ENCODE measurements at places on chromosomes 2 and 18.

DNA sequence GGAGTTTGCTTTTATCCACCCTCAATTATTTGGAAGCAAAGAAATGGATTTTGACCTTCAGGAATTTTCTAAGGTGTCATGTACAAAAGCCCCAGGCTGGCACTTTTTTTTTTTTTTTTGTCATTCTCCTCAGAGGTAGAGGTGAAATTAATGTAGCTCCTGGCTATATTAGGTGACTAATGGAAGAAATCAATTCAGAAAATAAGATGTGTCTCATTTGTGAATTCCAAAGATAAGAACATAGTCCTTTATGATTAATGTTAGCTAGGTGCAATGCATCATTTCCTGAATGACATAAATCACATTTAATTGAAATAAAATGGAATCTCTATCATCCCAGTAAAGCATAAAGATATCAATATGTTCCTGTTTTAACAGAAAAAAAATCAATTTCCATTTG is 477.6 kb downstream of the FBXO15 start:
- no peak for DNase-seq

GRCh38 chr2:62305421-62306176 is 109.7 kb downstream of the B3GNT2 start:
- DNase-seq = no peak

GRCh38 chr18:48676346-48676745 is 137.5 kb downstream of the CTIF start:
- DNase-seq = no peak

DNA sequence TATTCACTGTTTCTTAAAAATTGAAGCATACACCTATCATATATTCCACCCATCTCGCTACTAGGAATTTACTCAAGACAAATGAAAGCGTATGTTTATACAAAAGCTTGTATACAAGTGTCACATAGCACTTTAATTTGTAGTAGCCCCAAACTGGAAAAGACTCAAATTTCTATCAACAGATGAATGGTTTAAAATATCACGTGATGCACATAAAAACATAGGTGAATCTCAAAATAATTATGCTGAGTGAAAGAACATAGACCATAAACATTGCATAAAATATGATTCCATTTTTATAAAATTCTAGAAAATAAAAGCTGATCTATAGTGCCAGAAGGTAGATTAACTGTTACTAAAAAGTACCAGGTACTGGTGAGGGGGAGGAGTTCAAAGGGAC is 392.9 kb upstream of the LRATD1 start:
- DNase-seq = no peak

DNA sequence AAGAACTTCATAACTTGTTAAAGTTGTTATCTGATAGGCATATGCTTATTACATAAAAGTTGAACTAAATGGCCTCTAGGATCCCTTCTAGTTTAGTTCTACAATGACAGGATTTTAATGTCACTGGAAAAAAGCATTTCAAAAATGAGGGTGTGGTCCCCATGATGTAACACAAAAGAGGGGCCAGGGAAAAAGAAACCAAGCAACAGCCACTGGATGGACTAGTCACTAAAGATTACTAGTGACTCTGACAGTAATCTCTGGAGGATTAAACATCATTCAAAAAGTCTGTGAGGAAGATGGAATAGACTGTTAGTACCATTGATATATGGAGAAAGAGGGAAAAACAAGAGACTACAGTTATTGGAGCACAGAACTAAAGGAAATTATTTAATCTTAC is 22.6 kb downstream of the SEPTIN10 start:
- DNase-seq = no peak

- DNase-seq = no peak
Observed at GRCh38 chr2:179260224-179260623, 4.4 kb downstream of the SESTD1 start.

- no peak for DNase-seq
Observed at GRCh38 chr18:46294318-46294717, 190.1 kb downstream of the HAUS1 start.

- no peak for DNase-seq
Observed at GRCh38 chr2:217271813-217272212, 411.9 kb upstream of the TNP1 start.

DNA sequence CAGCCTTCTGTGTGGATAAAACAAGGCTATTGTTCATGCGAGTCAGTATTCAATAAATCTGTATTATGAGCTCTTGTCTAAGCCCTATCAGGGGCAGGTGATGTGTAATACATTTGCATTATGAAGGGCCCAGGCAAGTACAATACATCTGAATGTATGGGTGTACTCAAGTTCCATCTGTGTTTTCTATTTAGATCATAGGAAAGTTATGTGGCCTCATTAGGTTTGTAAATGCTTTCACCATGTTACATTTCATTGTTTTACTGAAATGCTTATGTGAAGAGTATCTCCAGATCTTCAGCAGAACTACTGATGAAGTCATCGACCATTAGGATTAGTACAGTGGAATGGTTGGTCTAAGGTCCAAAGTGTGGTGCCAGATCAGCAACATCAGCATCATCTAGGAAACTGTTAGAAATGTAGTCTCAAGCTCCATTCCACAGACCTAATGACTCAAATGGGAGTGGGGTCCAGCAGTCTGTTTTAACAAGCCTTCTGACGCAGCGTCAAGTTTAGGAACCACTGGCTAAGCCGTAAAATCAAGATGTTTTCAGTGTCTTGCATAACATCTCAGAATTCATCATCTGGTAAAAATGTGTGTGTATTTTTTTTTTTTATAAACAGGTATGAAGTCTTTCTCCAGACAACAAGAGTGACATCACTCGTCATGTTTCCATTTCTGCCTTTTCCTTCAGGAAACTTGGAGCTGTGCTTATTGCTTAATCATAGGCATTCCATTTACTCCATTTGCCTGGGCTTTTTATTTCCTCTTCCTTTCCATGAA is 80.5 kb downstream of the LYPD6 start:
- no peak for DNase-seq

DNA sequence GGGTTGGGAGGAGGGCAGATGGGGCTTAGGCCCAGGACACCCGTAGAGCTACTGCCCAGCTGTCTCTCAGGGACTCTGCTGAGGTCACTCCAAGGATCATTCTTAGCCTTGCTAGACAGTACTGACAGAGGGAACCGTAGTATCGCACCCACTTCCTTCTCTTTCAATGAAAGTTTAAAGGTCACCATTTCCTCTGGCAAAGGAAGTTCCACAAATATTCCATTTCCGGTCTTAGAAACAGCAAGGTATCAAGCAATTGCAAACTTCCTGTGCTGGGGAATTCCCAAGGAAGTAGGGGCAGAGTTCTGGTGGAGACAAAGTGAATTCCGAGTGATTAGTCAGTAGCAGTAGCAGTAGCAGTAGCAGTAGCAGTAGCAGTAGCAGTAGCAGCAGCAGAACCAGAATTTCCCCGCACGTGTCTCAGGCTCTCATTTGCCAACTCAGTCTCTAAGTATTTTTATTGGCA is 24.7 kb downstream of the IL1B start:
- no peak for DNase-seq

- no peak for DNase-seq
Observed at GRCh38 chr18:56286775-56287325, 351.5 kb downstream of the TXNL1 start.

GRCh38 chr2:68390114-68390513 is 25.0 kb downstream of the PLEK start:
- no peak for DNase-seq

- no peak for DNase-seq
Observed at GRCh38 chr2:237588044-237588696, 2.4 kb downstream of the RAB17 start.

GRCh38 chr18:57209713-57210106 is 62.8 kb downstream of the BOD1L2 start:
- DNase-seq = no peak

DNA sequence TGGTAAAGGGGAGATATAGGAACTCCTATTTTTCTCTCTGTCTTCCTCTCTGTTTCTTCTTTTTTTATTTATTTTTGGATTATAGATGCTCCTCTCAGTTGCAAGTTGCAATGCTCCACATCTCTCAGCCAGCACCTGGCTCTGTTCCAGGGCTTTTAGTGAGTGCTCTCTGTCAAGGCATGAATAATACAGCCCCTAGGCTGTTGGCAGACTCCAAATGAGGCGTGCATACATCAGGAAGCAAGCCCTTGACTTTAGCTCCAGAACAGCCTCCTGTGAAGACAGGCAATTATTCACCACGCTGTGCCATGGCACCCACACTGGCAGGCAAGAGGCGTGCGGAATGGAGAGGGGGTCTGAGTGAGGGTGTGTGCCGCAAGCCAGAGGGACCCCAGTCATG is 228.1 kb upstream of the PXDN start:
- DNase-seq = no peak

DNA sequence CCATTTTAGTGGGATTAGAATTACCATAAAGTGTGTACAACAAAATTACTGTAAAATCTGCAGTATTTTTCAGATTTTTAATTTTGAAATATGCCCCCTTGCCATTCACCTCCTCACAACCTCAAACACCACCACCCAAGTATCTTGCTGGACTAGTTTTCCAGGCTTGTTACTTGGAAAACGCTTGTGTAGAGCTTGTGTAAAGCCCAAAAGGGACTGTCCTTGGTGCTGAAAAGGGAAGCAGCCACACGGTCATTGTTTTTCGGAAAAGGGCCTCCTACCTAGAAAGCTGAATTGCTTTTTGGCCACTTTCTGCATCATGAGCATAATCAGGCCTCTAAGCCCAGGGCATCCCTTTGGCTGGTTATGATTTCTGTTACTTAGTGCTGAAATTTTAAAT is 563.4 kb downstream of the LRRTM4 start:
- no peak for DNase-seq

DNA sequence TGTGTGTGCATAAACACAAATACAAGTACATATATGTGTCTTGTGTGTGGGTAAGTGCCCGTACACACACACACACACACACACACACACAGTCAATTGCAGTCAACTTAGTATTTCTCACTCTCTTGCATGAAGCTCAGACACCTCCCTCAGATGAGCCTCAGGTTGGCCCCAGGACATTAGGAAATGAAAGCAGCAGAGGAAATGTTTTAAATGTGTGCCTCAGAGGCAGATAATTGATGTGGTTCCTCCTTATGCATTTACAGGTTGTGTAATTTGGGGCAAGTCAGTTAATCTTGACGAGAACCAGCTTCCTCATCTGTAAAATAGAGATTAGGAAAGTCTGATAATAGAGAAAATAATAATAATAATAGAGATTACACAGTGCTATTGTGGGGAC is 814.0 kb upstream of the ID2 start:
- DNase-seq = no peak

GRCh38 chr2:183371545-183371944 is 247.3 kb downstream of the NUP35 start:
- DNase-seq = no peak

GRCh38 chr18:34207344-34207851 is 17.3 kb downstream of the NOL4 start:
- DNase-seq = no peak

- DNase-seq = no peak
Observed at GRCh38 chr2:132595693-132596092, 74.3 kb downstream of the LYPD1 start.

DNA sequence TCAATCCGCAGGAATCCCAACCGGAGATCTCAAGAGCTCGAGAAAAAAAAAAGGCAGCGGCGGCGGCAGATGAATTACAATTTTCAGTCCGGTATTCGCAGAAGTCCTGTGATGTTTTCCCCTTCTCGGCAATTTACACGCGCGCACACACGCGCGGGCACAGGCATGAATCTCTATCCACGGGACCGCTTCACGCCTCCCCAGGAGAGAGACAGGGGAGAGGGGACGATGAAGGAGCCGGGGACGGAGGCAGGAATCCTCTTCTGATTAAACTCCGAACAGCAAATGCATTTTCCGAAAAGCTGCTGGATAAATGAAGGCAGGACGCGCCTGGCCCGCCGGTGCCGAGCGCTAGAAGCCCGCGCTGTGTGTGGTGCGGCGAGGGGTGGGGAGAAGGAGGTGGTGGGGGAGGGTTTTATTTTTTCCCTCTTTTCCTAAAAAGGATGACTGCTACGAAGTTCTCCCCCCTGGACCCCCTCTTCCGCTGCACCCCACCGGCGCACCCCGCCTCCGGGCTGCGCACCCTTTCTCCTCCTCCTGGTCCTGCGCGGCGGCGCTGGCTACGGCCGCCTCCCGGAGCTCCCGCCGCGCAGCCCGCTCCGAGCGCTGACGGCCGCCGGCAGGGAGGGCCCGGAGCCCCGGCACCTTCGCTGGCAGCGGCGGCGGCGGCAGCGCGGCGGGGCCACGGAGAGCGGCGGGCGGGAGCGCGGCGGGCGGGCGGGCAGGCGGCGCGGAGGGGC is at the start of gene BCL2:
BCL2 (minus strand) TSS at position 387 of the 740 bp plus-strand sequence.
- DNase-seq = no peak

DNA sequence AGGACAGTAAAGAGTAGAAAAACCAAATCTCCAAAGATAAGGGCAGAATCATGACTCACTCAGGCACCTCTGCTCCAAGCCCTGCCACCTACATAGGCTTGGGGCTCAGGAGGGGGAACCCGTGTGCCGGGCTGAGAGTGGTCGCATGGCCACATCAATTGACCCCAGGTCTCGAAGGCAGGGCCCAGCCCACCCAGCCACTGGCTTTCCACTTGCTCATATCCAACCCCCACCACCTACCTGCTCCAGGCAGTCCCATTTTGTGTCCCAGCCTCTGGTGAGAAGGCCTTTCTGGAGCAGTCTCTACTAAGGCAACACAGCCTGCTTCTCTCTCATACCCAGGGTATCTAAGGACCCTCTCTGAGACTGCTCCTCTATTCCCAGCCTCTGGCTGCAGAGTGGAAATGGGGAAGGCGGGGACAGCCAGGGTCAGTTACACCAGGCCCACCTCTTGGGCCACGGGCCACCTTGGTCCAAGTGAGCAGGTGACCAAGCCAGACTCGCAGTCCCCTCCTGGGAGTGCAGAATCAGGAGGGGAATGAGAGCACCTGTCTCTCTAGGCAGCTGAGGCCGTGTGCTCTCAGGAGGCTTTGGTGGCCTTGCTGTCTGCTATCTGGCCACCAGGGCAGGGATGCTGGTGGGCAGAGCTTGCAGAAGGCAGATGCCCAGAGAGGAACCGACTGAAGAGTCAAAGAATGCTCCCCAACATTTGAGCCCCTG is 20.8 kb downstream of the TFCP2L1 start:
- DNase-seq = no peak

- no peak for DNase-seq
Observed at GRCh38 chr2:43566461-43566729, 29.4 kb downstream of the THADA start.

GRCh38 chr18:63283305-63284094 is 36.1 kb downstream of the BCL2 start:
- DNase-seq = no peak

DNA sequence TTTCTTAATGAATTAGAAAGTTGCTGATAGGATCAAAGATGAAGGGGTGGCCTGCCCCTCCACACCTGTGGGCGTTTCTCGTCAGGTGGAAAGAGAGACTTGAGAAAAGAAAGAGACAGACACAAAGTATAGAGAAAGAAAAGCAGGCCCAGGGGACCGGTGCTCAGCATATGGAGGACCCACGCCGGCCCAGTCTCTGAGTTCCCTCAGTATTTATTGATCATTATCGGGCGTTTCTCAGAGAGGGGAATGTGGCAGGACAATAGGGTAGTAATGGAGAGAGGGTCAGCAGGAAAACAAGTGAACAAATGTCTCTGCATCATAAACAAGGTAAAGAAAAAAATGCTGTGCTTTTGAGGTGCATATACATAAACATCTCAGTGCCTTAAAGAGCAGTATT is 144.3 kb downstream of the CCDC102B start:
- DNase-seq = no peak

Measured in stimulated activated CD8-positive, alpha-beta memory T cell treated with anti-CD3 and anti-CD28 coated beads, Interleukin-12 subunit alpha, Interleukin-12 subunit beta, amount 100 ng/mL, for 1 hour (primary cell).